ENCODE measurements at places on chromosomes 13 and 19. TPM values are rescaled to one million over a fixed set of nuclear protein-coding genes. Genes with fewer than 3 reads are reported as not detected.

Gene VSTM2B
- 0.98 TPM for total RNA-seq

Gene CCDC70
- total RNA-seq: not detected

Gene BST2
- total RNA-seq: 88.4 TPM

Gene CALR3
- total RNA-seq: not detected

DNA sequence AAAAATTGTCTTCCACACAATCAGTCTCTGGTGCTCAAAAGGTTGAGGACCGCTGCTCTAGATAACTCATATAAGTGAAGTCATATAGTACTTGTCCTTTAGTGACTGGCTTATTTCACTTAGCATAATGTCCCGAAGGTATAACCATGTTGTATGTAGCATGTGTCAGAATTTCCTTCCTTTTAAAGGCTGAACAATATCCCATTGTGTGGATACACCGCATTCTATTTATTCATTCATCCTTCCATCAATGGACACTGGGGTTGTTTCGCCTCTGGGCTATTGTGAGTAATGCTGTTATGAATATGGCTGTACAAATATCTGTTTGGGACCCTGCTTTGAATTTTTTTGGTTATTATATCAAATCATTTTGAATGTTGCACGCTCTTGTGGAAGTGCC is 4.6 kb upstream of the LYPD5 start:
- no peak for DNase-seq

GRCh38 chr13:102845289-102845629 is 573 bp upstream of the ERCC5 start:
- no peak for DNase-seq

- DNase-seq: peak; percentile 49
These were observed 226.7 kb upstream of the IPO5 start for GRCh38 chr13:97726664-97727280.

Gene NXNL1
- total RNA-seq: not detected

Gene NLRP4
- total RNA-seq: not detected

Gene PLVAP
- 74.9 TPM for total RNA-seq

Gene SIGLEC10
- total RNA-seq: 3.7 TPM

GRCh38 chr13:106385654-106386053 is 149.8 kb downstream of the EFNB2 start:
- DNase-seq: no peak

GRCh38 chr19:40799558-40800338 is 757 bp downstream of the EGLN2 start:
- no peak for DNase-seq

DNA sequence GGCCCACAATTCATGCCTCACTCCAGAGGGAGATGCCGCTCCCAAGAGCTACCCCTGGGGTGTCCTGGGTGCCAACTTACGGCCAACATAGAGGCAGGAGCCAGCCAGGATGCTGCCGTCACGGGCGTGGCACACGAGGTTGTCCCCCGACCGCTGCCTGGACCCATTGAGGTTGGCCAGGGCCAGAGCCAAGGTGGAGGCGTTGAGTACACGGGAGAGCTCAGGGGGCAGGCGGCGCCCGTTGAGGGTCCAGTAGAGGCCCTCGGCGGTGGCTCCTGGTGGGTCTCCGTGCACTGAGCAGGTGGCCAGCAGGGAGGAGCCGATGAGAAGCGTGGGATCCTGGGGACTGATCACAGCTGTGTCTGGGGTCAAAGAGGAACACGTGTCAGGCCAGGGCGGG is 7.1 kb downstream of the CRLF1 start:
- DNase-seq: no peak

Gene MCF2L
- total RNA-seq: 45.4 TPM

Gene SERPINE3
- total RNA-seq: not detected

GRCh38 chr19:56949626-56950025 is 109.1 kb upstream of the PEG3 start:
- no peak for DNase-seq

Gene ZNF154
- 2.2 TPM for total RNA-seq

GRCh38 chr13:112783135-112783977 is 93.5 kb downstream of the ATP11A start:
- DNase-seq: peak; percentile 84

GRCh38 chr13:50230662-50230978 is 215.4 kb downstream of the KCNRG start:
- no peak for DNase-seq

Gene TYROBP
- 68.5 TPM for total RNA-seq

- DNase-seq: no peak
These were observed 47.6 kb upstream of the MAP3K10 start for GRCh38 chr19:40143612-40144011.

Gene PLD3
- total RNA-seq: 177 TPM

Gene ACOD1
- total RNA-seq: not detected

- no peak for DNase-seq
These were observed 367.1 kb downstream of the NDFIP2 start for GRCh38 chr13:79847882-79848592.

DNA sequence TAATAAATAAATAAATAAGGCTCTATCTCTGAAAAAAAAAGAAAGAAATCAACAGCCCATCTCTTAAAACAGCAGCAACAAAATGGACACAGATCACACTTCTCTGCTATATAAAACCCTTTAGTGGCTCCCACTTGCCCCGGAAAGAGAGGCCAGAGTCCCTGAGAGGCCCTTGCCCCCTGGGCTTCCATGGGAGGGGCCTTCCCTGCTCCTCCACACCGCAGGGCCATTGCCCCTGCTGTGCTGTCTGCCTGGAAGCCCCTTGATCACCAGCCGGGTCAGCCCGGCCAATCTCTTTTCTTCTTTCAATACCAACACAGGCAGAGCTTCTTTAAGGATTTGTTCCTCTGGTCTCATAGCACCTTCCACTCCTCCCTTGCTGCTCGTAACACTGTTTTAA is 171.1 kb downstream of the URI1 start:
- no peak for DNase-seq

GRCh38 chr13:98613591-98613990 is 36.7 kb upstream of the STK24 start:
- no peak for DNase-seq

Gene MYH14
- total RNA-seq: 51.6 TPM

Gene CERS1
- 0.49 TPM for total RNA-seq

- no peak for DNase-seq
These were observed 16.3 kb downstream of the FAM187B start for GRCh38 chr19:35212241-35212640.

GRCh38 chr13:50127726-50128291 is 112.6 kb downstream of the KCNRG start:
- no peak for DNase-seq

DNA sequence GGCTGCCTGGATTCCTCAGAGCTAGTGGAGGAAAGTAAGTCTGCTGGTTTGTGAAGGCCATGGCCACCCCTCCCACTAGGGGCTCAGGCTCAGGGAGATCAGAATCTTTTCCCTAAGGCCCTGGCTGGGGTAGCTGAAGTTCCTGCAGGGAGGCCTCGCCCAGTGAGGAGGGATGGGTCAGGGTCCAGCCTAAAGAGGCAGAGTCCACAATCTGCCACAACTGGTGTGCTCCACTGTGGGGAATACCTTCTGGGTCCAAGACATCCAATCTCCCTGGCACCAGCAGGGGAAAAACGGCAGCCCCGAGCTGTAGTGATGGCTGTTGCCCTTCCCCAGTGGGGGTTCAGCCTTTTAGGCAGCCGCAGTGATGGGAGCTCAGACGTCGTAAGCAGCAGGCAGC is 23.2 kb downstream of the IGFL3 start:
- no peak for DNase-seq

- DNase-seq: no peak
These were observed 21.7 kb downstream of the ZNF45 start for GRCh38 chr19:43913383-43913782.

GRCh38 chr19:50512999-50513745 is 541 bp downstream of the ASPDH start:
- no peak for DNase-seq

DNA sequence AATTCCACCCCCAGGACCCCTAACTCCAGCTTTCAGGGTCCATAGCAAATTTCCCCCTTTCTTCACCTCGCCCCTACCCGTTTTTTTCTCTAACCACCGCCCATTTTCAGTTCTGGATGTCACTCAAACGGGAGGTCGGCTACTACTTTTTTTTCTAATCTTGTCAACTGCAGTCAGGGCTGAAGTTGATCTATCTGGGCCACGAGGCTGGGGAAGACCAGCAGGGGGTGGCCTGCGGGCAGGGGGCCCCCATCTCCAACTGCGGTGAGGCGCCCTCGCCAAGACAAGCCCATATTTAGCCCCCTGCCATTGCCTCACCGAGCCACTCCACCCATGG is 748 bp downstream of the LHFPL6 start:
- DNase-seq: no peak

DNA sequence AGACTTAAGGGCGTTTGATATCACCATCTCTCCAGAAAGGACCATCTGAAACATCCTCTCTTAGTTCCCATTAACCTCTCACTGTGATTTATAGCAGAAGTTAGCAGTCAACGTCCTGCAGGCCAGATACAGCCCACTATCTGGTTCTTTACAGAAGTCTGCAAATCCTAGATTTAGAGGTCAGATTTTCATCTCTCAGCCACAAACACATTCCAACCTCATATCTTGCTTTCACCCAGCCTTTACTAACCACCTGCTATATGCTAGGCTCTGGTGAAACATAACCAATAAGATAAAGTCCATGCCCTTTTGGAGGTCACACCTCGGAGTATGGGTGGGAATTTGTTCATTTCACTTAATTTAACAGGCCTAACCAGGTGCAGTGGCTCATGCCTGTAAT is 76.8 kb upstream of the CACNA1A start:
- no peak for DNase-seq

- no peak for DNase-seq
These were observed 55.0 kb downstream of the ZIC5 start for GRCh38 chr13:99916366-99917103.

Gene SMIM44
- not detected for total RNA-seq

GRCh38 chr13:99993660-99994637 is 12.4 kb downstream of the ZIC2 start:
- no peak for DNase-seq

Gene ANKLE1
- total RNA-seq: 2.9 TPM

DNA sequence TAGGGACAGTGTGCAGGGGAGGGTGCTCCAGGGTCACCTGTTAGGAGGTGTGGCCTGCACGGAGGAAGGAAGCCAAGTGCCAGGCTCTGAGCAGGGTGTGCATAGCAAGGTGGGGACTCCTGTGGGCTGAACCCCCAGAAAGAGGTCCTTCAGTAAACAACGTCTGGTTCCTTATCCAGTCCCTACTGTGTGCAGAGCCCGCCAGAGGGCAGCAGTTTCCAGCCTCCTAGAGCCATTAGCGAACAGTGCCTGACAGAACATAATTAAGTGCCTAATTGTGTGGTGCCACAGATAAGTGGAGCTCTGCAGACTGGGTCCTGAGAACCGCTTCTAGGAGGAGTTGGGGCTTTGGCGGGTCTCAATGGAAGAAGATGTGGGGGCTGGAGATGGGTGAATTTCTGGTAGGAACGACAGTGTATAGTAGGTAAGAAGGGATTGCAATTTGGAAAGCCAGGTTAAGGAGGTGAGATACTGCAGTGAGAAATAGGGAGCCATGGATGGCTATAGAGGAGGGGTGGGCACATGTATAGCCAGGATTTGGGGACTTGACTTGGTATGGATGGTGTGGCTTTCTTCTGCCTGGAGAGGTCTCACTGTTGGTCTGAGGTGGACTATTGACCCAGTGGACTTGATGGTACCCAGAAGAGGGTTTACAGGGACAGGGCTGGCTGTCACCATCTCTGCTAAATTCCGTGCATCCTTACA is 323.1 kb downstream of the ZNF536 start:
- no peak for DNase-seq

GRCh38 chr13:71813187-71813586 is 53.8 kb downstream of the DACH1 start:
- DNase-seq: no peak

Gene PDE4C
- 0.98 TPM for total RNA-seq

GRCh38 chr19:9407827-9408226 is 27.5 kb downstream of the ZNF266 start:
- no peak for DNase-seq

DNA sequence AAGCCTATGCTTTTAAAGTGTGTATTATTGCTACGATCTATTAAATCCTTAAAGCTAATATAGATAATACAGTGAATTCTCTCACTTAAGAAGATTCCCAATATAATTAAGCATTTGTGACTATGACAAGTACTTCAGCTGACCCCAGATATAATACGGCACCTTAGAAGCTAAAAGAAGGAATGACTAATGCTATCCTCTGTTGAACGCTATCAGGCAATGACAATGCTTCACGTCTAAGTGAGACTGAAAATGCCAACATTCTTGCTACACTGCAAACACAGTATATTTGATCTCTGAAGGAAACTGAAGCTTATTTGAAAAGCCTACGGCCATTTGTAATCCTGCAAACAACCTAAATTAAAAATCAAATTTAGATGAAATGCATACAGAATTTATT is 19.7 kb downstream of the VWA8 start:
- DNase-seq: no peak

DNA sequence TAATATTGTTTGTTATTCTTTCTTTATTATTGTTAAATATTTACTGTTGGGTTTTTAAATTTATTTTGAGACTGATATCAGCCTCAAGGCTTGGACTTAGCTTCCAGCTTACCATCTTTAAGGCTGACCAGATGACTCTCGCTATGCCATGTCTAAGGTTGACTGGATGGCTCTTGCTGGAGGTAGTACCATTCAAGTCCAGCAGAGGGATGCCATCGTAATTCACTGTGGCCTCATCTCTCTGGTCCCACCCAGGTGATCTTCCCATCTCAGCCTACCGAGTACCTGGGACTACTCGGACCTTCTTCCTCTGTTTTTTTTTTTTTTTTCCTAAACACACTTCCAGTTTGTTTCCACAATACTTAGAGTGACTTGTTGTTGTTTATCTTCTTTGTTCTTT is 41.7 kb upstream of the ZNF91 start:
- no peak for DNase-seq

DNA sequence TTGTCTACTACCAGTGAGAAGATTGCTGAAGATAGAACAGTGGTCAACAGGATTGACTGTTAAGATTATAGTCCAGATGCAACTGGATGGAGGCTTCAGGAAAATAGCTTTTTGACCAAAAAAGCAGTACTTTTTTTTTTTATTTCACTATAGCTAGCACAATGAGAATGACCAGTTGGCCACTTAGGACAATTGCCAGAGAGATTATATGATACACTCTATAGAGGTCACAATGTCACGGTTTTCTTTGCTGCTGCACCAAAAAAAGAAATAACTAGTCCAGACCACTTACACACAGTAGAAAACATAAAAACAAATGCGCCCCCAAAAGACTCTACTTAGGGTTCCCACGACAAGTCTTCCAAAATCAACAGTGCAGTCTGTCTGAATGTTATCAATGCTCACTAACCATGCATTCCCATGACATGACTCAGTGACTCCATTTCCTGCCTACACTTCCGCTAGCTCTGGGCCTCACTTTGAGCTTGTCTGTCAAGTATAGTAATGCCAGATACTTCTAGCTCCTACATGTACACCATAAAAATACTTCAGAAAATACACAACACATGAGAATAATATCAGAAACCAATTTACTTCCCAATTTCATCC is 209.1 kb upstream of the STARD13 start:
- no peak for DNase-seq

Gene TEX29
- 2.9 TPM for total RNA-seq

Gene SAFB2
- total RNA-seq: 85.4 TPM

Gene TMPRSS9
- total RNA-seq: not detected
